ENCODE measurements at places on chromosomes 11 and 22. TPM values are rescaled to one million over a fixed set of nuclear protein-coding genes. Genes with fewer than 3 reads are reported as not detected.

ASRGL1 gene
- total RNA-seq, result 1.5 TPM

FGF3 gene
- 0.30 TPM for total RNA-seq

ACTN3 gene
- 13.5 TPM for total RNA-seq

ENTHD1 gene
- not detected for total RNA-seq

MRE11 gene
- 24.9 TPM for total RNA-seq

CREB3L1 gene
- 27.1 TPM for total RNA-seq

DNA sequence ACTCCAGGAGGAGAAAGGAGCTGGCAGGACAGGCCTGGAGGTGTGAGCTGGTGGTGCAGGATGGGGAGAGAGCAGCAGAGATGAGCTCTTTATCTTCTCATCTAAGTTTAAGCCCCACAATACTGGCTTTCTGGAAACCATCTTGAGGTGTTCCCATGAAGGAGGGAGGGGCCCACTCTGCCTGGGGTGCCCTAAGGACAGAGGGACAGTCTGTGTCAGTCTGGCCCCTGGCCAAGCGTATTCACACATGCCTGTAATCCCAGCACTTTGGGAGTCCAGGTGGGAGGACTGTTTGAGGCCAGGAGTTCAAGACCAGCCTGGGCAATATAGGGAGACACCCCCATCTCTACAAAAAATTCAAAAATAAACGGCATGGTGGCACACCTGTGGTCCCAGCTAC, 8.9 kb downstream of the SERHL2 start:
- no peak for DNase-seq

FHIP1B gene
- 17.9 TPM for total RNA-seq

DNA sequence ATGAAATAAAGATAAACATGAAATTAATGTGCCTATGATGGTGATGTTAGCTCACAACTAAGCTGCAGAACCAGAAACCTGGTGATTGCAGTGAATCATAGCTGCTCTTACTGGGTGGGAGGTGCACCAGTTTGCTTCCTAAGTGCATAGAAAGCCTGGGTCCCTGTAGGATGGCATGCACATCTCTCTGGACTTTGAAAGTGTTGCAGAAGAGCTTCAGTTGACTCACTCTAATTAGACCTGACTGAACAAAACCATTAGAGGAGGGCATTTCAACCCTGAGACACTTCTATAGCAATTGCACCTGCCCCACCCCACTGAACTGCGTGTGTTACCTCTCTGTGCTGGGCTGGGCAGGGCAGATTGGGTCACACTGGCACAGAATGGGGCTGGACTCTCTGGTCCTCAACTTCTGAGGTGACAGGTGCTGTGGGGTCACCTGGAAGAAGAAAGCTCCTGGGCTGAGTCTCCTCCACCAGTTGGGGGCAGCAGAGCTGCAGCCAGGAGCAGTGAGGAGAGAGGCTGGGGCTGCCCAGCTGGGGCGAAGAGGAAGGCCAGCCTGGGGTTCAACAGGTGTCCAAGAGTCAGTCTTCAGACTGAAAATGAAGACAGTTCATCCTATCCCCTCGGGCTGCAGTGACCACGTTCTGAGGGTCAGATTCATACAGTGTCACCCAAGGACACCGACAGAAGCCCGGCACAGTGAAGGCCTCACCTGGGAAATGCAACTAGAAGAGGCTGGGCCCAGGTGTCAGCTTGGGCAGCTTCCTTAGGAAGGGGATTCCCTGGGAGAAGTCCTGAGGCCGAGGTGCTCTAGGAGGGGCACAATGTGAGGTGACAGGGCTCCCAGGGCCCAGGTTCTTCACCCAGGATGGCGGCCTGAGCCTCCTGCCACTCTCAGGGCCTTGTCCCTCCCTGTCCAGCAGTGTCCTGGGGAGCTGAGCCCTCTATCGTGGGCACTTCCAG, 58.1 kb downstream of the GGTLC2 start:
- no peak for DNase-seq

C11orf65 gene
- 1.5 TPM for total RNA-seq

GRCh38 chr11:72038491-72038890, 39.8 kb downstream of the IL18BP start:
- DNase-seq, result peak; percentile 83

LDHAL6A gene
- total RNA-seq, result not detected

DNA sequence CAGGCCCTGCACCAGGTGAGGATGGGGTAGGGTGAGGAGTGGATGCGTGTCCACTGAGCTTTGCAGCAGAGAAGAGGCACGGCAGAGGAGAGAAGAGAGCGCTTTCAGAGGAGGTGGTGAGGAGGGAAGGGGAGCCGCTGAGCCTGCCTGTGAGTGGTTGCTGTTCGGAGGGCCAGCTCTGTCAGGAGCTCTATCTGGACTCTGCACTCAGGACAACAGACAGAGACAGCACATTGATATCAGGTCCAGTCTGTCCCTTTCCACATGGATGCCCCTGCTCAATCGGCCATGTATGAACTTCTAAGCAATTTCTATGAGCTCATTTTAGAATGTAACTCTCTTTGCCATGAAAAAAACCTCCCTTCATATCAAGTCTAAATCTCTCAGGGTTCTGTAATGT, 158.6 kb downstream of the KIRREL3 start:
- DNase-seq, result no peak

DNA sequence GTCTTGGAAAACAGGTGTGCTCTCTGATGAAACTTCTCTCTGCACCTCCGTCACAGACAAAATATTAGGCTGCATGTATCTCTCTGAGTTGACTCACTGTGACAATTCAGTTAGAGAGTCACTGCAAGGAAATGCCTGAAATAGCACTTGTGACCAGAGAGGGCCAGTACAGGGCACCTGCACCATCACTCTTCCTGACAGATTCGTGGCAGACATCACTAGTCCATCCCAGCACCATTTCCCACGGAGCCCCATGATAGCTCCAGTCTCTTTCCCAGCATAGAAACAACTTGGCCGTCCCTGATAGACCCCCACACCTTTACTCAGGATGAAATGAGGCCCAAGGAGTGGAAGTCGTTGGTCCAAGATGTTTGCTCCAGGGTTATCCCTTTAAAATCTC, 73.3 kb upstream of the ISX start:
- no peak for DNase-seq

BSX gene
- not detected for total RNA-seq

GRCh38 chr11:89361734-89362133, 129.4 kb downstream of the NOX4 start:
- DNase-seq, result no peak

PRSS23 gene
- total RNA-seq, result 22.1 TPM

PGA4 gene
- total RNA-seq, result 3.5 TPM

- DNase-seq, result no peak
Observed at GRCh38 chr11:17851697-17852096, 117.1 kb downstream of the KCNC1 start.

DNA sequence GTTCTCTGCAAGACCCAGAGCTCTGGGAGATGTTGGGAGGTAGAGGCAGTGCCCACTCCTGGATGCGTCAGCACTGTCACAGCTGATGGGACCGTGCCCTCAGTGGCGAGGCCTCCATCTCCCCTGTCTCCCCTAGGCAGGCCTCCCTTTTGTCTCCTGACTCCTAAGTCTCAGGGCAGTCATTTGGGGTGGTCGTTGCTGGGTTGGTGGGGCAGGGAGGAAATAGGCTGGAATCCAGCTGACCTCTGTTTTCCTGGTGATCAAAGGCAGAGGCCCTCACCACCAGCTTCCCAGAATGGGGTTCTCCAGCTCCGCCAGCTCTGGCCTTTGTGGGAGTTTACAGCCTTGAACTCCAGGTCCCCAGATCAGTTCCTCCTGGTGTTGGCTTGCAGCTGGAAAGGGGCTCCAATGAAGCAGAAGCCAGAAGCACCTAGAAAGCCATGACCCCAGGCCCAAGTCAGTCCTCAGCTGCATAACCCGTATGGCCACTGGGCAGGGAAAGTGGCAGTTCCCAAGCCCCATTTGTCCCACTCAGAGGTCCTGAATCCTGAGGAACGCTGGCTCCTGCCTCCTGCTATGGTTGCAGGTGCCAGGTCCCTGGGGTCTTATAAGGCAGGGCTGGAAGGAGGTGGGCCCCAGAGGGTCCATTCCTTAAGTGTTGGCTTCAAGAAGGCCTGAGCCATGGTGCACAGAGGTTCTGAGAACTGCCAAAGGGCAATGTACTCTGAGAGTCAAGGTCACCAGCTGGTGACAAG, 7.3 kb upstream of the FXYD2 start:
- no peak for DNase-seq

- DNase-seq, result no peak
Observed at GRCh38 chr22:19480173-19480568, 451 bp downstream of the CDC45 start.

TXN2 gene
- total RNA-seq, result 20.2 TPM

- no peak for DNase-seq
Observed at GRCh38 chr11:2459016-2459725, 14.4 kb downstream of the KCNQ1 start.

GRCh38 chr11:14082338-14082737, 119.8 kb downstream of the SPON1 start:
- no peak for DNase-seq

GRCh38 chr22:39913886-39914285, 13.0 kb downstream of the GRAP2 start:
- DNase-seq, result no peak

DNA sequence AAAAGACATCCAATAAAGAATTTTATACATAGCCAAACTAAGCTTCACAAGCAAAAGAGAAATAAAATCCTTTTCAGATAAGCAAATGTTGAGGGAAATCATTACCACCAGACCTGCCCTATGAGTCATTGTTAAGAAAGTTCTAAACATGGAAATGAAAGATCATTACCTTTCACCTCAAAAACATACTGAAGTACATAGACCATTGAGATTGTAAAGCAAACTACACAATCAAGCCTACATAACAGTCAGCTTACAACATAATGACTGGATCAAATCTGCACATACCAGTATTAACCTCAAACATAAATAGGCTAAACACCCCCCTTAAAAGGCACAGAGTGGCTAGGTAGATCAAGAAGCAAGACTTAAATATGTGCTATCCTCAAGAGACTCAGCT, 501.0 kb upstream of the LUZP2 start:
- no peak for DNase-seq

DNA sequence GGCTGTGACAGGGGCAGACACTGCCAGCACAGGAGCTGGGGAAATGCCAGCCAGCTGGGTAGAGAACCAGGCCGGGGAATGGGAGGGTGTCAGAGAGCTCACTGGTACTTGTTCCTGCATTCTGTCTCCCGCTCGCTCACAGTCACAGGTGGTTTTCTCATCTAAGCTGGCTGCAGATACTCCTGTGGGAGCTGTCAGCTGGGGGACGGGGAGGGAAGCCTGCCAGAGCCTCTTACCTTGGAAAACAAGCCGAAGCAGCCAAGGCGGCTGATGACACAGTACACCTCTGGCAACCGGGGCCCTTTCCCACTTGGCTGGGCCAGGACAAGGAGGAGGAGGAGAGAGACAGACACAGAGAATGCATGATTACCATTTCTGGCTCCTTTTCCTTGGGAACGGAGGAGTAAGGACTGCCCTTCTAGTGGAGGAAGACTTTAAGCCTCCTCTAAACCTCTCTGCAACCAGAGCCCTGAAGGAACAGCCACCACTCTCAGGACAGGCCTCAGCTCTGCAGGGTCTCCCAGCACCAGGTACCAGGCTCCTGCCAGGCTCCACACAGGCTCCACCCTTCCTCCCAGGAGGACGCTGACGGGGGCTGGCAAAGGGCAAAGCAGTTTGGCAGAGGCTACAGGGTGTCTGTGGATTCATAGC, 25.1 kb downstream of the RPL27A start:
- no peak for DNase-seq

GRCh38 chr22:42603427-42603826, 11.3 kb downstream of the POLDIP3 start:
- no peak for DNase-seq

GRCh38 chr11:10796191-10796590, 12.5 kb downstream of the EIF4G2 start:
- no peak for DNase-seq

PLAAT5 gene
- total RNA-seq, result 8.2 TPM

GRCh38 chr11:78961247-78961646, 386.6 kb upstream of the NARS2 start:
- no peak for DNase-seq

APOL4 gene
- total RNA-seq, result 16.1 TPM

GRCh38 chr11:86370922-86371594, 3.6 kb upstream of the CCDC81 start:
- DNase-seq, result no peak

GRCh38 chr22:30167296-30167695, 79.3 kb downstream of the LIF start:
- DNase-seq, result no peak

DNA sequence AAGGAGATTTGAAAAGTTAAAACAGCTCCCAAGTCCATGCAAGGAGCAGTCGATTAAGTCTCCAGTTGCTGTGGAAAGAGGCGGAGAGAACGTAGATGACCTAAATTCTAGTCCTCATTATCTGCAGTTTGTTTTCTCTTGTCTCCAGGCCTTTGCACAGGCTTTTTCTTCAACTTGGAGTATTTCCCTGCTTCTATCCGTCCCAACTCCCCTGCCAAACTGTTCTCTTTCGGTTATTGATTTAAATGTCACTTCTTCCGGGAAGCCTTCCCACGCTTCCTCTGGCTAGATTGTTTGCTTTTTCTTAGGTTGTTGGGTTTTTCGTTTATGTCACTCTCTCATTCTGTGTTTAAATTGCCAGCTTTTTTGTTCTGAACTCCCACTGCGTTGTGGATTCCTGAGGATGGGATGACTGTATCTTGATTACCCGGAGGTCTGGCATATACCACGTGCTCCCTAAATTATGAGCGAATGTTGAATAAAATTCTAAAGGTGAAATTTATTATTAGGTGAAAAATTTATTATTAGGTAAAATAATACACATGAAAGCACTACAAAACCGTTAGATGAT, 463 bp downstream of the TMEM126B start:
- peak; percentile 51 for DNase-seq

DCPS gene
- total RNA-seq, result 6.3 TPM

GRCh38 chr11:57493507-57494503, 21.7 kb downstream of the SLC43A1 start:
- peak; percentile 10 for DNase-seq
